Right atrium auricular region (tissue), 2 donors: ENCODE measurements at places on chromosomes 5 and 9. TPM values are rescaled to one million over a fixed set of nuclear protein-coding genes. Genes with fewer than 3 reads are reported as not detected.

CFAP90 gene
- not detected for total RNA-seq

DNA sequence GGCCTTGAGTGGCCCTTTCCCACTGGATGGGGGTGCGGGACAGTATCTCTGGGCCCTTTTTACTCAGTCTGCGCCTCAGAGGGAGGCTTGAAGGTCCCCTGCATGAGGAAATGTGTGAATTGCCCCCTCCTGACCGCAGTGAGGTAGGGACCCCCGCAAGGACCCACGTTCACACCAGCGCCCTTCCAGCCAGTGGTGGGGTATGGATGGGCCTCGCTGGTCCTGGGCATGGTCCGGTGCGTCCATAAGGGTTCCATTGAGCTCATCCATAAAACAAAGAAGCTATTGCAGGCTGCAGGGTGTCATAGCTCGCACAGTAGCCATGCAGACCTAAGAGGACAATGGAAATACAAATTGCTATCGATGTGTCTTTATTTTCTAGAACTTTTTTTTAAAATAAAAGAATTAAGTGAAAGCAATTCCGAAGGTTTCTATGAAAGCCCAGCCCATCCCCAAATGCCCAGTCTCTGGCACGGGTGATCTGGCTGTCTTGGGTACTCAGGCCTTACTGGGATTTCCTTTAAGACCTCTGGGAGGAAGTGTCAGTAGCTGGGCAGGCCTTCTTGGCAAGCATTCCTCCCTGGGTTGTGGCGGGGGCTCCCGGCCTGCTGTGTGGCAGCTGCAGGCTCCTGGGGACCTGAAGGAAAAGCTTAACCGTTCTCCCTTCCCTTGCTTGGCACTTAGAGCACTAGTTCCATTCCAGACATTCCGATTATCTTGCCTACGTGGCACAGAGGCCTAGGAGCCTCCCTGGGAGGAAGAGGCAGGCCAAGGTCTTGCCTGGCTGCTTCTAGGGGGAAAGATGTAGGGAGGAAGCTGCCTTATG lies 1.5 kb upstream of the SEMA5A start:
- no peaks in the 10 kb centered on the region for H3K27me3 ChIP-seq
- peak overlapping the region; percentile 77 for H3K4me3 ChIP-seq
- no peak for DNase-seq
- H3K4me1 ChIP-seq: peaks cover 36% of the 10 kb centered on the region

F2RL2 gene
- total RNA-seq: 3.7 TPM

- H3K36me3 ChIP-seq: no peaks in the 10 kb centered on the region
- H3K27ac ChIP-seq: no peak overlapping the region
- no peak overlapping the region for H3K4me3 ChIP-seq
- H3K27me3 ChIP-seq: no peaks in the 10 kb centered on the region
Observed at GRCh38 chr9:130810609-130811136, 24.4 kb upstream of the ABL1 start.

DNA sequence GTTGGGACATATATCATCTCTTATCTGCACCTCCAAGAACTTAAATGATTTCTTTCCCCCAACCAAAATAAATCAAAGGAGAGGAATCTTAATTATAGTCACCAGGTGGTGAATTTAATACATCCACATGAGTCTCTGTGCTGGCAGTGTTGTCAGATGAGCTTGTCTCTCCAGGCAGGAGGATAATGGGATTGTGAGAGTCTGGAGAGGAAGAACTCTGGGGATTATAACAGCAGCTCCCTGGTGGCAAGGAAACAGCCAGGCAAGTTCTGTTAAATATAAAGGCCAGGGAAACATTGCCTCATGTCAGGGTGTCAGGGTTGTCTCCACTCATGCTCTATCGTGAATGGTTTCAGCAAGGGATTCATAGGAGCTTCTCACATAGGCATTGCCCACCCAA lies 80.8 kb downstream of the TLR4 start:
- no peaks in the 10 kb centered on the region for H3K27me3 ChIP-seq
- no peak overlapping the region for H3K27ac ChIP-seq
- no peaks in the 10 kb centered on the region for H3K4me1 ChIP-seq
- H3K36me3 ChIP-seq: no peaks in the 10 kb centered on the region

PDGFRB gene
- total RNA-seq: 68.3 TPM

ARL15 gene
- 11.4 TPM for total RNA-seq

- no peaks in the 10 kb centered on the region for H3K36me3 ChIP-seq
- no peak for DNase-seq
- no peaks in the 10 kb centered on the region for H3K4me1 ChIP-seq
Observed at GRCh38 chr5:146851133-146851532, 27.4 kb downstream of the PPP2R2B start.
